ENCODE measurements at places on chromosomes 7 and 10.

DNA sequence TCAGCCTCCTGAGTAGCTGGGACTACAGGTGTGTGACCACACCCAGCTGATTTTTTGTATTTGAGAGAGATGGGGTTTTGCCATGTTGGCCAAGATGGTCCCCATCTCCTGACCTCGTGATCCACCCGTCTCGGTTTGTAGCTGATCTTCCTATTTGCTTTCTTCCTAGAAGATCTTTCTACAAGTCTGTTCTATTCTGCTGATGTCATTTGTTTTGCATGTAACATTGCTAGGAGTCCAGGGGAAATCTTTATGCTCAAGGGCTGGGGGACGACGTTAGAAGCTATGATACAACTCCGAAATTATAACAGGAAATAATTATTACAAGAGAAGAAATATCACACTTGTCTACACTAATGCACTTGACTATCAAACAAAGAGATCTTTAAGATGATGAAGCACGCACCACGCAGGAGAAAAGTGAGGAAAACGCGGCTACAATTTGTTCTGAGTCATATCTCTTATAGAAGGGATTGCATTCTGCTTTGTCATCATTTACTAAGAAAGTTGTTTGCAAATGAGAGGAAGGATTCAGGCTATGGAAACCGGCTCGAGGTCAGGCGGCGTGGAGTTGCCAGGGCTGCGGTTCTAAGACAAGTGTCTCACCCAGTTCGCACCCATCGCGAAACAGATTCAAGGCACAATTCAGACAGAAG is 103.0 kb upstream of the CARD11 start:
- DNase-seq = no peak

DNA sequence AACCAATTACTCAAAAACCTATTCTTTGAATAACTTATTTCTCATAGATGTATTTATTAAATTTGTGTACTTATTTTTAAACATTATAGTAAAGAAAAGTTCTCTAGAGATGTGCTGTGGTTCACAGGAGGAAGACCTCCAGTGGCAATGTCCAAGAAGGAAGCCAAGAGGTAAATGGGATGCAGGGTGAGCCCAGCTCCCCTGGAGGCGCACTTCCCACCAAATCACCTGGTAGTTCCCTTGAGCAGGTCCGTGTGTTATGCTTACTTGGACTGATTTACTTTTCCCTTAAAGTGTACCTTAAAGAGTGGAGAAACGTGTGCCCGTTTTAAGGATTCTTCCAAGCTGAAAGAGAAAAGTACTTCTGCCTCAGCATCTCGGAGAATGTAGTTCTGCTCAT is 55.3 kb downstream of the PAXIP1 start:
- DNase-seq = no peak

DNA sequence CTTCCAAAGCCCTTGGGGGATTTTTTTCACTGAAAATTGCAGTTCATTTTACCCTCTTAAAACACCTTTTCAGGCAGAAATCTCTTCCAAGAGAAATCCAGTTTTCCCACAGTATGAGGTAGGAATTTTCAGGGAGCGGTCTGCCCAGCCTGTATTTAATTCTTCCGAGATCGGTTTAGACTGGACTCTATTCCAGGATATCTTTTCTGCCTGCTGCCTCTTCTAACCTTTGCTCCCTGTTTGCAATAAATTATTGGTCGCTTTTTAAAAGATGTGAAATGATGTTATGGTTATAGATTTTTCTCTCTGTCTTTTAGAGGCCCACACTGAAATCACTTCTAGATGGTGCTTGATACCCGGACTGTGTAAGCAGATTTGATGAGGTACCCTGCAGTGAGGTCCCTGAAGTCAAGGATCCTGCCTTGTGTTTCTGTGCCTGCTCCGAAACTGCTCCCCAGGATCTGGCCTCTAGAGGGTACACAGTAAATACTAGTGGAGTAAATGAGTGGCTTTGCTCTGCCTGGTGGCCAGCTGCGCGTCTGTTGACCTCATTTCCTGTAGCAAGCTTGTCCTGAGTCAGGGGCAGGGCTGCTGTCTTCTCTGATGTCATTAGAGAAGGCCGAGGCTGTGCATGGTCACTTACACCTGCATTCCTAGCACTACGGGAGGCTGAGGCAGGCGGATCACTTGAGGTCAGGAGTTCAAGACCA is 191.6 kb downstream of the FANK1 start:
- no peak for DNase-seq

- DNase-seq = no peak
These were observed 25.8 kb downstream of the ZNF800 start for GRCh38 chr7:127366680-127367079.

- DNase-seq = no peak
These were observed 152.5 kb downstream of the SEMA3A start for GRCh38 chr7:84042110-84042539.

- no peak for DNase-seq
These were observed 26.2 kb downstream of the MTPN start for GRCh38 chr7:135950972-135951371.

- no peak for DNase-seq
These were observed 992.7 kb upstream of the MBL2 start for GRCh38 chr10:53765311-53765710.

DNA sequence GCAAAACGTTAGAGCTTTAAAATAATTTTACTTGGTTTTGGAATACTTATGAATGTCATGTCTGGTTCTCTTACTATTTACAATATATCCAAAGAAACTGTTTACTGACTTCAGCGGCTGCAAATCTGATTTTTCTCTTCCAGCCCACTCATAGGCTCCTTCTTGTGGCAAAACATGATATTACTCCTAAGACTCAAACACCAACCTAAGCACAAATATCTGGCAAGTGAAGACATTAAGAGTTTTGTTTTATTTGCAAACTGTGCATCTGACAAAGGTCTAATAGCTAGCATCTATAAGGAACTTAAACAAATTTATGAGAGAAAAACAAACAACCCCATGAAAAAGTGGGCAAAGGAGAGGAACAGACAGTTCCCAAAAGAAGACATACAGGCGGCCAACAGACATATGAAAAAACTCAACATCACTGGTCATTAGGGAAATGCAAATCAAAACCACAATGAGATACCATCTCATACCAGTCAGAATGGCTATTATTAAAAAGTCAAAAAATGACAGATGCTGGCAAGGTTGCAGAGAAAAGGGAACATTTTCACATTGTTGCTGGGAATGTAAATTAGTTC is 20.3 kb upstream of the GJC3 start:
- DNase-seq = no peak

DNA sequence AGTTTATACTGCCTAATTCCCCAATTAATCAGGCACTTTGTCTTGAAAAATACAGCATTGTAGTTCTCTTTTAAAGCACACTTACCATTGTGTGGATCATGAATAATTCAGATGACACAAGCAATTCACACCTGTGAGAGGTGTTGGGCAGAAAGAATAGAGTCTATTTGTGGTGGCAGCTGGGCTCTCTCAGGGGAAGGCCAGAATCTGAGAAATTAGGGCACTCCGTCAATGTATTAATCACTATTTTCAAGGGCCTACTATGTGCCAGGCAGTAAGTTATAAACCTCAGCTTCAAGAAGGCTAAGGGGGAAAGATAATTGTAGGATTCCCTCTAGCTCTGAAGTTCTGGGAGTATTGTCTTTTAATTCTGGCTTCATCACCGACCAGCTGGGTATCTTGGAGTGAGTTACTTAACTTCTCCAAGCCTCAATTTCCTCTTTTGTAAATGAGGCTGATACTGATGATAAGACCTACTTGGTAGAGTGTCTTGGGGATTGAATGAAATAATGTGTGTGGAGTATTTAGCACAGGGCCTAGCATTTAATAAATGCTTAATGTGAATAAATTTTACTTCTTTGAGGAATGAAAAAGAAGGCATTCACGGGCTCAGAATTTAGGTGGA is 2.5 kb downstream of the CHN2 start:
- DNase-seq = no peak

DNA sequence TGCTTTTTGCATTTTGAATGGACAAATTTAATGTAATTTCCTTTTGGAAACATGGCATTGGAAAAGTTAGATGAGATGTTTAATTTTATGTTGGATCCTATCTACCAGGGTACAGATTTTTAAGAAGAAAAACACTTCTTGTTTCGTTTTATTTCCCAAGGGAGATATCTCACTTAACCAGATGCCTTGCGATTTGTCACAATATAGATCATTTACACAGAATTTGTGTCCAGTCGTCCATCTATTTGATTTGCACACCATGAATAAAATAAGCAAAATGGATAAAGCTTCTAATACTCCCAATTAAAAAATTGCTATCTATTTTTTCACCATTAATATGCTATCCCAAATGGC is 25.7 kb downstream of the HDAC9 start:
- no peak for DNase-seq

- DNase-seq = no peak
These were observed 11.5 kb downstream of the STEAP2 start for GRCh38 chr7:90222811-90223725.

DNA sequence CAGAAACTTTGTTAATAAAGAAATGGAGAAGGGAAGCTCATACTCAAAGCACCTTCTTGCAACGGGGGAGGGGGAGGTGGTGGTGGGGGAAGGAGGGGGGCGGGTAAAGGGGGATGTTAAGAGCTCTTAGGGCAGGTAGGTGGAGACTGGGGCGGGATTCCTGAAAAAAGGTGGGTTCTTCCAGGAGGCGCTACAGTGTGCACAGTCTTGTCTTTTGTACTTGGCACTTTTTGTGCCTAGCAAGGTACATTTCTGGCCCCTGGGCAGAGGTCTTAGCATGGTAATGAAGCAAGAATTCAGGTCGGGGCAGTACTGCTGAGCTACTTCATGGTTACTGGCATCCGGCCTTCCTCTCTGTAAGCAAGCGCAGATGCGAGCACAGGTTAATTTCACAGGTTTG is 15.2 kb upstream of the LAMB4 start:
- no peak for DNase-seq

DNA sequence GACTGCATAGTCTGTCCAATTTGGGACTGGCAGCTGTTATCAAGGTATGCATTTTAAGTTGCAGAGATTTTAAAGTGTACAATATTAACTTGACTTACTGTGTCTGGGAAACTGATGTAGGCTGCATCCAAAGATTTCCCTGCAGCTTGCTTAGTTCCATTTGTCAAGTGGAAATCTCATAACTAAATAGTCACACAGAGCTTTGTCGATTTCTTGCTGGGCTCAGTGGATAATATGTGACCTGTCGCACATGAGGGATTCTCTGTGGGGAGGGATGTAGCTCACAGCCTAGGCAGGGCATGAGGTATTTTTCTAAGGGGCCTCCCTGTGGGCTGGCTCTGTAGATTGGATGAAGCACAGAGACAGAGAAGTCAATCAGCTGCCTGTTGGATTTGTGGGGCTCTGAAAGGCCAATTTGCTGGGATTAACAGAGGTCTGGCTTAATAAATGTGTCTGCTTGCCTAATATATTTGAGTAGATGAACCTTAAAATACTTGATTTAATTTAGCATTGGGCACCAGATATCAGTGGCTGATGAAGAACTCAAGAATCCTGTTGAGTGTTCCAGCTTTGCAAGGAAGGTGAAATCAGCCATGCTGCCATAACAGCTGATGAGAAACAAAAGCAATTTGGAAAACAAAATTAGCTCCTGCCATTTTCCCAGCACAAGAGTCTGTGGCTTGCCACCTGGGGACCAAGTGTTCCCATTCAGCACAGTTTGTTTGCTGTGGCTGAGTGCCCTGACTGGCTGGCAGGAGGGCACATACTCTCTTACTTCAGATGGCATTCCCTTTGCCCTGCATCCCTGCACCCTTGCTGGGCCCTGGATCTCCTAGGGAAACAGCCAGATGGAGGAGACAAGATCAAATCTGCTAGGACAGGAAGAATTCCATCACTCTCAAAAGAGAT is 598.5 kb downstream of the SORCS3 start:
- no peak for DNase-seq

DNA sequence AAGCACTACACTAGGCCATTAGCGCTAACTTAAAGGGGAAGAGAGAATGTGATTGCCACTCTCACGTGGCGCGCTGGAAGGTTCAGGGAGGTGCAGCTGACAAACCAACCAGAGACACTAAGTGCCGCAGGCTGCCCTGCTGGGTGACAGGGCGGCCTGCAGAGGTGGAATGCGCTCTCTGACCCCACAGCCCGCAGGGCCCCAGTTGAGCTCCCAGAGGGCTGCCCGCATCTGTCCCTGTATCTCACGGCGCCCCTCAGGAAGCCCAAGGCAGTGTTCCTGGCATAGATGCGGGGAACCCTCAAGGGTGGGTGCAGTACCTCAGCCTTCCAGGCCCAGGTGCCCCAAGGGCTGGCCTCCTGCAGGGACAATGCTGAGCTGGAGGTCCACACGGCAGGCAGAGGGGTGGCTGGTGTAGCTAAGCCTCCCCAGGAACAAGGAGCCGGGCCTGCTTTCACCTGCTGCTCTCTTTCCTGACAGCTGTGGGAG is 66.6 kb downstream of the CALML3 start:
- DNase-seq = no peak

- DNase-seq = no peak
These were observed 227.5 kb downstream of the THSD7A start for GRCh38 chr7:11604505-11604904.

- DNase-seq = no peak
These were observed 138.2 kb downstream of the SNX13 start for GRCh38 chr7:17802056-17802455.

- DNase-seq = no peak
These were observed 241.6 kb downstream of the NSUN6 start for GRCh38 chr10:18409599-18410397.

- no peak for DNase-seq
These were observed 36.1 kb downstream of the UBTD1 start for GRCh38 chr10:97534746-97535367.

DNA sequence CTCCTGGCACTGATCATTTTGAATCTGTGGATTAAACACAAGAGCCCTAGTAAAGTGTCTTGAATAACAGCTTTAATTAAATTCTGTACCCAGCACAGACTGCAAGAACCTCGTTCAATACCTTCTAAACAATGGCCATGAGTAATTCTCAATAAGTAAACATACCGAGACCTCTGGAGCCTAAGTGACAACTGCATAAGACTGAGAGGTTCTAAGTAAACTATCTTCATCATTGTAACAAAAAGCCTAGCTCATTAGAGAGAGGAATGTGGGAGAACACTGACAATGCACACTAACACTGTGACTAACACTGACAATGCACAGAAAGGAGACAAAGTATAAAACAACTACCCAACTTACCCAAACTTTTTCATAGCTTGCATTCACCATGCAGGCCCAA is 117.4 kb downstream of the ELAPOR2 start:
- DNase-seq = no peak

DNA sequence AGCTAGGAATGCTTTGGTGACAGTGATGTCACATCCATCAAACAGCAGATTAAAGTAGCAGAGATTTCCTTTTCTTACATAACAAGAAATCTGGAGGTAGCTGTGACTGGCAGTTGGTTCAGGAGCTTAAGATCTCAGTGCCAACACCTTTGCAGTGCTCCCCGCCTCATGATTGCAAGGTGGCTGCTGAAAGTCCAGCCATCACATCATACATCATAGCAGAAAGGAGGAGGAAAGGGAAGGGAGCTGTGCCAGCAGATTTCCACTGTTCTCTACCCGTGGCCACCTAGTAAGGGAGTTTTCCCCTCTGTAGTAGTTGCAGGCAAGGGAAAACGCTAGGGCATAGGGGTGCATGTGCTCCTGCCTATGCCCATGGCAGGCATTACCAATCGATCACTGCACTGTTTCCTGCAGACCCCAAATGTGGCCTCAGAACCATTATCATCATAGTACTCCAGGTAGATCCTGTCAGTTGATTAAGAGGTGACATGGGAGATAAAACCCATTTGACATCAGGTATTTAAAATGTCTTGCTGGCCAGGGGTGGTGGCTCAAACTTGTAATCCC is 57.9 kb upstream of the GTF2IRD1 start:
- DNase-seq = no peak

- no peak for DNase-seq
These were observed 24.9 kb upstream of the WDFY4 start for GRCh38 chr10:48659790-48660189.

- DNase-seq = no peak
These were observed 72.4 kb downstream of the ARID5B start for GRCh38 chr10:61973906-61974305.
